ENCODE measurements at places on chromosomes 11 and 22.

GRCh38 chr11:46601129-46601528, 7.3 kb upstream of the AMBRA1 start:
- peak; percentile 22 for DNase-seq

GRCh38 chr11:93689240-93689639, 27.8 kb downstream of the CEP295 start:
- DNase-seq = no peak

- DNase-seq = peak; percentile 18
Measured at GRCh38 chr11:125069796-125070195, 6.7 kb downstream of the SLC37A2 start.

DNA sequence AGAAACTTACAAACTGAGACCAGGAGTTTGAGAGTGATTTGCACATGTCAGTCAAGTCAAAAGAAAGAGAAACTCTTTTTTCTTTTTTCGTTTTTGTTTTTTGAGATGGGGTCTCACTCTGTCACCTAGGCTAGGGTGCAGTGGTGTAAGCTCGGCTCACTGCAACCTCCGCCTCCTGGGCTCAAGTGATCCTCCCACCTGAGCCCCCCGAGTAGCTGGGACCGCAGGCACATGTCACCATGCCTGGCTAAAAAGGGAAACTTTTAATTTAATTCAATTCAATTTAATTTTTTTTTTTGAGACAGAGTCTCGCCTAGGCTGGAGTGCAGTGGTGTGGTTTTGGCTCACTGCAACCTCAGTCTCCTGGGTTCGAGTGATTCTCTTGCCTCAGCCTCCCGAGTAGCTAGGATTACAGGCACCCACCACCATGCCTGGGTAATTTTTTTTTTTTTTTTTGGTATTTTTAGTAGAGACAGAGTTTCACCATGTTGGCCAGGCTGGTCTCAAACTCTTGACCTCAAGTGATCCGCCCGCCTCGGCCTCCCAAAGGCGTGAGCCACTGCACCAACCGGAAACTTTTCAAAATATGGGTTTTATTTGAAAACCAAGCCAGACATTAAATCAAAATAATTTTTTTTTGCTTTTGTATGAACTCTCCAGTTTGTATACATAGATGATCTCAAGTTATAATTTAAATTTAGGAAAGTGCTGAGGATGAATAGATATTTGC, 9.9 kb downstream of the UCP3 start:
- no peak for DNase-seq

DNA sequence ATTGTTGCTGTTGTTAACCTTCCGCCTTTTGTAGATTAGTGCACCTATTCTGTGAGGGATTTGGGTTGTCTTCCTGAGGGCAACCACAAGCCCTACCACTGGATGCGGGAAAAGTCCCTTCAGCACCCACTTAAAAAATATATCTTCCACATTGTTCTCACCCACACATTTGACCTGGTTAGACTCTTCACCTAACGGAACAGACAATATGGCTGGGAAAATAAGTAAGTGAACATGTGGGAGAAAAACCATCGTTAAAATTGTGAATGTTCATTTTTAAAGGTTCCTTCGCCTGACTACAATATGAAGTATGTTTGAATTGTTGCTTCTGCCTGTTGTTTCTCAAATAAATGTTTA, 72.0 kb upstream of the MPEG1 start:
- no peak for DNase-seq

GRCh38 chr22:39308614-39309363, 10.6 kb downstream of the RPL3 start:
- DNase-seq = peak; percentile 96

- DNase-seq = peak; percentile 15
Measured at GRCh38 chr11:64536396-64536941, 54.6 kb upstream of the SLC22A12 start.

- peak; percentile 83 for DNase-seq
Measured at GRCh38 chr11:111598559-111598958, 3.7 kb upstream of the SIK2 start.

GRCh38 chr22:20175597-20175900, 24.7 kb upstream of the CCDC188 start:
- DNase-seq = peak; percentile 24

DNA sequence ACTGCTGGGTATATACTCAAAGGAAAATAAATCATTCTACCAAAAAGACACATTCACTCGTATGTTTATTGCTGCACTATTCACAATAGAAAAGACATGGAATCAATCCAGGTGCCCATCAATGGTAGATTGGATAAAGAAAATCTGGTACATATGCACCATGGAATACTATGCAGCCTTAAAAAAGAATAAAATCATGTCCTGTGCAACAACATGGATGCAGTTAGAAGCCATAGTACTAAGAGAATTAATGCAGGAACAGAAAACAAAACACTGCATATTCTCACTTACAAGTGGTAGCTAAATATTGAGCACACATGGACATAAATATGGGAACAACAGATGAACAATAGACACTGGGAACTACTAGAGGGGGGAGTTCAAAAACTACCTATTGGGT, 96.3 kb downstream of the FAM76B start:
- DNase-seq = no peak

GRCh38 chr11:44498089-44498871, 67.2 kb upstream of the CD82 start:
- no peak for DNase-seq

DNA sequence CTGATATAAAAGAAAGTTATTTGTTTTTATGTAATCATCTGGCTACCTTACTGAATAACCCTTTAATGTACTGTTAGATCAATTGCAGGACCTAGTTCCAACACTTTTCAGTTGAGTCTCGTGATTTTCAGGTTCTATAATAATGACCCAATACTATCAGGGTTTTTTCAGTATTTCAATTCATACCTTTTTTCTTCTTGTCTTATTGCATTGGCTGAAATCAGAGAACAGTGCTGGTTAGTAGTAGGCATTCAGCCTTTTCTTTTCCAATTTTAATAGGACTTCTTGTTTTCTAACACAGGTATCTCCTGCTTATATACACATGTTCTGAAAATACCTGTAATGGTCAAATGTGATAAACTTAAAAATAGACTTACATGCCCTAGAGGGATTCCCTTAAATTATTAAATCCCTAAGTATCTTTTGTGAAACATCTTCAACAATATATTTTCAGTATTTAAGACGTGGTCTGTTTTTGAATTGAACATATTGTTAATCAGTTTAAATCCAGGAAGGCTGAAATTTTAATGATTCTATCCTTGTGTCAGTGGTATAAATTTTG, 13.6 kb downstream of the ZC3H12C start:
- DNase-seq = no peak

GRCh38 chr11:12248330-12248729, 129.0 kb upstream of the PARVA start:
- peak; percentile 57 for DNase-seq

DNA sequence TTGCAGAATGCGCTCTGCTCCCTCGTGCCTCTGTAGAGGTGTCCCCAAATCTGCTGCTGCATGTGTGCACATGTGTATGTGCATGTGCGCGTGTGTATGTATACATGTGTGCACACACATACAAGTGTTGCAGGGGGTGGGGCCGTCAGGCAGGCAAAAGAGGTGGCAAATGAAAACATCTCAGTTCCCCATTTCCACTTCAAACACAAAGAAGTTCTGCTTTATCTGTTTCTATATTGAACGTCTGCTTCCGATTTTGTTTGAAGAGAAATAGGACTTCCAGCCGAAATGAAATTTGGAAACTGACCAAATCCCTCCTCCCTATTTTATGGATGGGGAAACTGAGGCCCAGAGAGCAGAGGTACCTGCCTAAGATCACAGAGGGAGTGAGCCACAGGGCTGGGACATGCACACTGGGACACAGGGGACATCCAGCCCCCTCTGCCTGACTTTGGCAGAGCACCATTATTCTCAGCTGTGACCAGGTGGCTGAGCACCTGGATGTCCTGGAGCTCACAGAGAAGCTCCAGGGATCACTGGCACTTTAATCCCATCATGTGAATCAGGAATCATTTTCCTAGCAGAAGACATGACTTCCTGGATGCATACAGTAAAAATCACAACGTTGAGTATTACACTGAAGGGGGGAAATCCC, 41.2 kb upstream of the ALX4 start:
- no peak for DNase-seq

GRCh38 chr22:38202437-38203089, 769 bp downstream of the MAFF start:
- DNase-seq = peak; percentile 92

DNA sequence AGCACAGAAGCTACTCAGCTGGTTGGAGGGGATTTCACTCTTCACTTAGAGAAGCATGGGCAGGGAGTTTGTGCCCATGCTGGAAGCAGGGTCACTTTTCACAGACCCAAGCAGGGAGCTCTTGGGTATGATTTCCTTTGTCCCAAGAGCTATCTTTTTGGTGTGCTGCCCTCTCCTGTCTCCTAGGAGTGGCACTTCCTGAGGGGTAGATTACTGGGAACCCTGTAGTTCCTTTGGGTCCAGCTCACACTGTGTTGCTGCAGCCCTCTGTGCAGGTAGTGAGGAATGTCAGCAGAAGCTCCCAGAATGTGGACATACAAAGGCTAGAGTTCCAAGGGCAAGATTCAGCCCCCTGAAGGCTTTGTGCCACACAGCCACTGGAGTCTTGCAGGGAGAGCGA, 537.1 kb upstream of the ANO3 start:
- no peak for DNase-seq

- DNase-seq = no peak
Measured at GRCh38 chr11:64092111-64092760, 56.5 kb downstream of the FLRT1 start.

DNA sequence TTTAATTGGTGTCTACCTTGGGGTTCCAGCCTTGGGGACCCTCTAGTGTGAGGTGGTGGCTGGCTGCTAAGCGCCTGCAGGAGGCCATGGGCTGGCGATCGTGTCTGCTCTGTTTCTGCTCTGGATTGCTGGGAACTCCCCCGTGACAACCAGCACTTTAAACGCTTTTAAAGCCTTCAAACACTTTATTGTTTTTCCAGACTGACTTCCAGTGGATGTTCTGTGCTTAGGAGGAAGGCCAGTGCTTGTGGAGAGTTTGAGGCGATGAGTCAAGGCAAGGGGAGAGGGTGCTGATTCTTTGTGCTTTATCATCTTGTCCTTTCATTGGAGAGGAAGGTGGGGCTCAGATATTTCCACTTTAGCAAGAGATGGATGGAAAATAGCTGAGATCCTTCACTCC, 81.6 kb downstream of the FLI1 start:
- DNase-seq = no peak

GRCh38 chr11:46235777-46236688, 41.4 kb upstream of the CREB3L1 start:
- DNase-seq = no peak

DNA sequence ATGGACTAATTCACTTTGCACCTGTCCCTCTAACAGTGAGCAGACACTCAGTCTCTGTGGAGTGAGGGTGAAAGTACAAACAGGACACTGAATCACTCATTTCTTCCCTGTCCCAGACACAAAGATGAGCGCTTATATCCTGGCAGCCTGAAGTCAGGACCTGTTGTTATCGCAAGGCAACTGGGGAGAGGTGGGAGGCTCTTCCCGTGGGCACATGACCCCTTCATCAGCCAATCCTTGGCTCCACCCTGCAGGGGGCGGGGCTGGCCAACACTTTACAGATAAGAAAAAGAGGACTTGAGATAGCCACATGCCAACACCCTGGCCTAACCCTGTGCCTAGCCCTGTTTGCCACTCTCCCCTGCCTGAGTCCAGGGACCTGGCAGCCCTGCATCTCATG, 29.5 kb upstream of the TESMIN start:
- no peak for DNase-seq

DNA sequence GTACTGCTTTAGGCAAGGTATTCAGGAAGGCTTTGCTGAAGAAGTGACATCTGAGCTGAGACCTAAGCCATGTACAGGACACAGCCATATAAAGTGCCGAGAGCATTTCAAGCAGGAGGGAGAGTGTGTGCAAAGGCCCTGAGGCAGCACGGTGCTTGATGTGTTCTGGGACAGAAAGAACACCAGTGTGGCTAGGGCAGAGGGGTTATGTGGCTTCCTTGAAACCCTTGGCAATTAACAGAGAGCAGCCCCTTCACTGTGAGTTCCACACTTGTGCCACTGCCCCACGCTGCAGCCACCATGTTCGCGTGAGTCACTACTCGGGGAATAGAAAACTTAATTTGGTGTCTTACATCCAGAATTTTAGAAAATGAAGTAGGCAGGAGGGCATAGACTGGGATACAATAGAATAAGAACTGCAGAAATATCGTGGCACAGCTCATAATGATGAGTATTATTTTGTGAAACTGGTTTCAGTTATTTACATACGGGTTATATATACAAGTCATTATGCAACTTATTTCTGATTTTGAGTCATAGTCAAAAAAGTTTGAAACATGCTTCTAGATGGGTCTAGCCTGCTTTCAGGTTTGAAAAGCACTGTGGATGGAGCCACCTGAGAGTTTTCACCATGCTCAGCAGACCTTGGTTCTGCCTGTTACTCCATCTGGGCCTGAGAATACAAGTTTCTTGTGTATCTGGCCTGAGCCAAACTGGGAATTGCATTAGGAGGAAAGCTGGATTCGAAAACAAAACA, 11.8 kb downstream of the IL10RA start:
- DNase-seq = no peak

- DNase-seq = no peak
Measured at GRCh38 chr11:14370496-14370895, 11.5 kb upstream of the RRAS2 start.

DNA sequence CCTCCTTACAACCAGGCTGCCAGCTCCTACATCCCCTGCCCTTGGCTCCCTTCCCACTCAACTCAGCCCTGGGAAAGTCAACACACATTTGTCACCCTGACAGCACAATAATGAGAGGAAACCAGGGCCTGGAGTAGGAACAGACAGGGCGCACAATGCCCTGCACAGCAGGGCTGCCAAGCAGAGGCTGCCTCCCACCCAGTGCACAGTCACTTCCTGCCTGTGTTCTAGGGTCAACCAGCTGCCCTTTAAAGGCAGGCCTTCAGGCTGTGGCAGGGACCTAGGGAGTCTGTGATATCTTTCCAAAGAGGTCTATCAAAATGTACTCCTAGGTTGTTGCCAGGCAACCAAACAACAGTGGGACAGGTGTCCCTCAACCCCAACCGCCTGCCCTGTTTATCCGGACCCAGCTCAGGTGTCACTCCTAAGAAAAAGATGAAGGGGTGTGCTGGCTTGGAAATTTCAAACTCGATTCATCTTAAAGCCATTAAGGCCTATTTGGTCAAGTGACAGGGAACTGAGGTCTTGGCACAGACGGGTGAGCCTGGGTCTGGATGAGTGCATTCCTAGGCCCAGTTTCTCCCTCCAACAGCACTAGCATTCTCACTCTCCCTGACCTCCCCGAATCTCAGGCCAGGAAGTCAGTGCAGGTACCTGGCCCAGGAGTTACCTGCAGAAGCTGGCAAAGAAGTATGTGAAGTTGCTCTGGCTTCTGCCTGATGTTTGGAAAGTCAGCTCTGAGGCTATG, 110.3 kb upstream of the PITPNB start:
- peak; percentile 49 for DNase-seq
